ENCODE measurements at places on chromosomes 3 and 15. TPM values are rescaled to one million over a fixed set of nuclear protein-coding genes. Genes with fewer than 3 reads are reported as not detected.
A peak's percentile ranks its signal among the peaks of the same experiment; 100 is the strongest.

- H3K27me3 ChIP-seq: no peaks in the 10 kb centered on the region
- no peak overlapping the region for H3K27ac ChIP-seq
- DNase-seq: no peak
- H3K4me1 ChIP-seq: no peaks in the 10 kb centered on the region
- H3K4me3 ChIP-seq: no peak overlapping the region
- no peaks in the 10 kb centered on the region for H3K36me3 ChIP-seq
These were observed 364.9 kb downstream of the AGBL1 start for GRCh38 chr15:86444527-86444926.

- H3K4me1 ChIP-seq: no peaks in the 10 kb centered on the region
- H3K36me3 ChIP-seq: no peaks in the 10 kb centered on the region
- DNase-seq: no peak
- no peak overlapping the region for H3K27ac ChIP-seq
These were observed 27.1 kb upstream of the TPRG1 start for GRCh38 chr3:189144645-189145044.

The USP50 gene
- total RNA-seq: 0.67 TPM

- H3K36me3 ChIP-seq: no peaks in the 10 kb centered on the region
- H3K4me3 ChIP-seq: no peak overlapping the region
- H3K27me3 ChIP-seq: no peaks in the 10 kb centered on the region
- DNase-seq: no peak
These were observed 9.1 kb upstream of the DAZL start for GRCh38 chr3:16614033-16615031.

The TNNC1 gene
- total RNA-seq: 9,744 TPM

The APOD gene
- 214 TPM for total RNA-seq

- no peaks in the 10 kb centered on the region for H3K4me1 ChIP-seq
- no peaks in the 10 kb centered on the region for H3K36me3 ChIP-seq
- no peak for DNase-seq
- H3K27ac ChIP-seq: no peak overlapping the region
These were observed 123.3 kb upstream of the NANOGP8 start for GRCh38 chr15:35208353-35208752.

The KBTBD13 gene
- total RNA-seq: 11.8 TPM

The CLDN16 gene
- total RNA-seq: not detected

The DAG1 gene
- 156 TPM for total RNA-seq

- H3K27me3 ChIP-seq: no peaks in the 10 kb centered on the region
- H3K36me3 ChIP-seq: no peaks in the 10 kb centered on the region
- no peak overlapping the region for H3K27ac ChIP-seq
These were observed 113.5 kb upstream of the SATB1 start for GRCh38 chr3:18538463-18539230.

DNA sequence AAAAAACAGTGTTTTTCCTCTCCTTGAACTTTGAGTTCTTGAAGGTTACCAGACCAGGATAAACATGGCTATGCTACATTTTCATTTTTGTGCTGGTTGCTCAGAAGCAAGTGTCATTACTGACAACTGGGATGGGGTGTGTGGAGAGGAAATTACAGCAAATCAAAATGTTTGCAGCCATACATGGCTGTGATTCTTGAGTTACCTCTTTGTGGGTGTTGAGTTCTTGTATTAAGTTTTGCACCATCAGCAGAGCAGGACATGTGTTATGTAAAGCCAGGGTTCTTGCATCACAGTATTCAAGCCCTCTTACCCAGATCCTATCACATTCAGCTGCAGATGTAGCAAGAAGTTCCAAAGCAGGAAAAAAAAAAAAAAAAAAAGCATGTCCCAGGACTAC is 53.9 kb upstream of the ATOSA start:
- no peak overlapping the region for H3K27ac ChIP-seq
- peaks cover 32% of the 10 kb centered on the region for H3K4me1 ChIP-seq
- H3K36me3 ChIP-seq: no peaks in the 10 kb centered on the region
- no peak for DNase-seq
- H3K27me3 ChIP-seq: no peaks in the 10 kb centered on the region

GRCh38 chr15:61685534-61685933 is 374.7 kb downstream of the VPS13C start:
- no peaks in the 10 kb centered on the region for H3K36me3 ChIP-seq
- no peaks in the 10 kb centered on the region for H3K27me3 ChIP-seq
- no peak for DNase-seq
- no peak overlapping the region for H3K27ac ChIP-seq
- H3K4me1 ChIP-seq: no peaks in the 10 kb centered on the region

DNA sequence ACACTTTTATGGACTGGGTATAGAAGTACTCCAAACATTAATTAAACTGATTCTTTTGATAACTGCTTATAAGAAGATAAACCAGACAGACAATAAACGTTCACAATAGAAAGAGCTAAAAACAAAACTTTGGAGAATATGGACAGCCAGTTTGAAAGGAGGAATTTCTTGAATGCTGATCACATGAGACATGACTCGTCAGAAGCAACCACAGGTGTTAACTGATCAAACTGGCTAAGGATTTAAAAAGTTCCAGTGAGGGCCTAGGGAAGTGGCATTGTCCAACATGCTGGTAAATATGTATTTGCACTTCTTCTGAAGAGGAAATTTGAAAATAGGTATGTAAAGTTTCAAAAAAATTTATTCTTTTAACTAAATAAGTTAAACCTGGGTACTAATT is 29.4 kb upstream of the AP3B2 start:
- no peaks in the 10 kb centered on the region for H3K4me1 ChIP-seq
- no peaks in the 10 kb centered on the region for H3K27me3 ChIP-seq
- DNase-seq: no peak
- H3K36me3 ChIP-seq: peaks cover 8% of the 10 kb centered on the region

DNA sequence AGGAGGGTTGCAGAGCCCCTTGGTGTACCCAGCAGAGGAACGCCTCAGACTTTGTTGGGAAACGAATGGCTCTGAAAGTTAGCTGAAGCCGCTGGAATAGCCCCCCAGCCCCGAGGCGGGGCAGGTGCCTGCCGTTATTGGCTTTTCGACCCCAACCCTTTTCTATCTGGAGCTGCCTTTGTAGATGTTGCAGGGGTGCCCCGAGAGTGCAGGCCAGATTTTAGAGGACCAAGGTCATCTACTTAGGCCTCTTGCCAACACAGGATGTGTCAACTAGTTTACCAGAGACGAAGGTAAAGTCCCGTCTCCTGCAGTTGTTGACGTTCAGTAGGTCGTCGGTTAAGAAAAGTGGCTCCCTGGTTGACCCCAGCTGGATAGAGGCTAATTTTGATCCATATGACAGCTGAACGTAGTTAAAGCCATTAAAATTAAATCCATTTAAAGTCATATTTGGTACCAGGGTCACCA is 579 bp upstream of the UBE3A start:
- peak overlapping the region; percentile 100 for H3K4me3 ChIP-seq
- no peaks in the 10 kb centered on the region for H3K36me3 ChIP-seq
- DNase-seq: no peak
- peaks cover 15% of the 10 kb centered on the region for H3K4me1 ChIP-seq
- H3K27ac ChIP-seq: peak overlapping the region; percentile 98
- H3K27me3 ChIP-seq: no peaks in the 10 kb centered on the region

- H3K4me3 ChIP-seq: no peak overlapping the region
- DNase-seq: no peak
- H3K4me1 ChIP-seq: peaks cover 71% of the 10 kb centered on the region
- no peak overlapping the region for H3K27ac ChIP-seq
- H3K36me3 ChIP-seq: no peaks in the 10 kb centered on the region
These were observed 86.1 kb downstream of the LIPC start for GRCh38 chr15:58517682-58518525.

GRCh38 chr15:85374831-85375230 is 5.6 kb upstream of the AKAP13 start:
- no peak overlapping the region for H3K4me3 ChIP-seq
- no peak overlapping the region for H3K27ac ChIP-seq

GRCh38 chr3:148757238-148758215 is 59.8 kb downstream of the AGTR1 start:
- no peaks in the 10 kb centered on the region for H3K27me3 ChIP-seq
- no peak overlapping the region for H3K27ac ChIP-seq
- H3K36me3 ChIP-seq: no peaks in the 10 kb centered on the region

DNA sequence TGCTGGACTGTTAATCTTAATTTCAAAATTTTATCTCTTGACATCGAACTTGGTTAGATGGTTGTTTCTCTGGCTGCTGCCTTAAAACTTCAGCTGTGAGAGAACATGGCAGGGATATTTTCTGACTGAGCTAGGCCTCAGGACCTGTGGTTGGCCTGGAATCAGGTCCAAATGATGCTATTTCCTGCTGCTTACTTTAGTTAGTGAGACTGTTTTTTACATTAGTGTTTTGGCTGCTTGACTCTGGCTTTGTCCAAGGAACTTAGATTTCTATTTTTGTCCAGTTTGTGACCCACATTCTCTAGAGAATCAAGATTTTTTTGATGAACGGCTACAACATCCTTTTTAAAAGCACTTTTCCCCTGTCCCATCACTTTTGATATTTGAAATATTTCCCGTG is 497.9 kb upstream of the SGO1 start:
- H3K4me1 ChIP-seq: peaks cover 10% of the 10 kb centered on the region
- no peaks in the 10 kb centered on the region for H3K27me3 ChIP-seq
- no peaks in the 10 kb centered on the region for H3K36me3 ChIP-seq
- peak; percentile 61 for DNase-seq

The RHOV gene
- total RNA-seq: not detected

The SST gene
- not detected for total RNA-seq

- H3K27me3 ChIP-seq: no peaks in the 10 kb centered on the region
- no peak for DNase-seq
- H3K4me3 ChIP-seq: no peak overlapping the region
- no peaks in the 10 kb centered on the region for H3K4me1 ChIP-seq
These were observed 30.9 kb upstream of the ZNF148 start for GRCh38 chr3:125406070-125406469.

DNA sequence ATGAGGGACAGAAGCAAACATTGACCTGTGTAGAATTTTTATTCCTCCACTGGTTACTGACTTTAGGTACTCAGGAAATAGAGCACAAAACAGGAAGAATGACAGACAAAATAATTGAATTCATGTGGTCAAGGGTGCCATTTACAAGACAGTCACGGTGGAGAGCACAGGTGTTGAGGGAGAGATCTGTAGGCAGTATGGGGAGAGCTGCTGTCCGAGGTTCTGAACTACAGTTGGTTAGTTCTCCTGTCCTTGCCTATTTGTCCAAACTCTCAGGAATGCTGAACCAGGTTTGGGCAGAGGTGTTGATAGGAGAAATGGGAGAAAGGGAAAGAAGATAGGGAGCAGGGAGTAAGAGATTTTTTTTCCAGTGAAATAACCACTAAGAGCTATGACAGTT is 178.5 kb upstream of the ZBTB20 start:
- no peak overlapping the region for H3K27ac ChIP-seq
- H3K4me1 ChIP-seq: no peaks in the 10 kb centered on the region
- DNase-seq: no peak
- H3K27me3 ChIP-seq: no peaks in the 10 kb centered on the region
- no peaks in the 10 kb centered on the region for H3K36me3 ChIP-seq

The LNP1 gene
- 5.3 TPM for total RNA-seq

The ZBED2 gene
- 0.93 TPM for total RNA-seq

The TNFAIP8L3 gene
- total RNA-seq: 1.3 TPM

DNA sequence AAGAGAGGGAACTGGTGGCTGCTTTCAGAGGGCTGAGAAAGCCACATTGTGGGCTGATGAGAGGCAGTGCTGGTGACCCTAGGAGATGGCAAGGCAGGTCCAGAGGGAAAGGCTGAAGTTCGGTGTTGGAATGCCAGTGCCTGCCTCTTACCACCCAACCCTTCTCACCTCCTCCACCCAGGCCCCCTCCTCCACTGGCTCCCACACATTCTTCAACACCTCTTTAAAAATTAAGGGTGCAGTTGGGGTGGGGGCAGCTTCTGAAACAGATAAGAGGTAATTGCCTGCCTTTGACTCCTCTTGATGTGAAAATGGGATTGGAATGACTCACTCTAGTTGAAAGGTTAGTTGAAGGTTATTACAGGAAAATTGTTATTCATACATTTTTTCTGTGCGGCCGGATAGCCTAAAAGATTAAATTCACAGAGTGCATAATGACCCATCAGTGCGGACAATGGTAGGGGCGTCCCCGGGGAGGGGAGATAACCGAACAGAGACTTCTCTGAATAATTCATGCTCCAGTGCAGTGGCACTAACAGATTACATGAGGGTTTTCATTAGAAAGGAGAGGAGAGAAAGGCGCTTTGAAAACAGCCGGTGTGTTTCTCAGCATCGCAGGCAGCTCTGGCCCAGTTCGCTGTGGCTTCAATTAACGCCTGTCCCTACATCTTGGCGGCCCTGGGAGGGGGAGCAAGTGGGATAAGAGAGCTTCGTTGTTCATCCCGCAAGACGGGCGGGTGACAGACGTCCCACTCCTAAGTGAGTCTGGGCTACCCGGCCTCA is 212.4 kb downstream of the TLE3 start:
- H3K27me3 ChIP-seq: no peaks in the 10 kb centered on the region
- H3K4me1 ChIP-seq: no peaks in the 10 kb centered on the region
- no peak overlapping the region for H3K27ac ChIP-seq
- no peak for DNase-seq

The SCN11A gene
- 0.09 TPM for total RNA-seq

DNA sequence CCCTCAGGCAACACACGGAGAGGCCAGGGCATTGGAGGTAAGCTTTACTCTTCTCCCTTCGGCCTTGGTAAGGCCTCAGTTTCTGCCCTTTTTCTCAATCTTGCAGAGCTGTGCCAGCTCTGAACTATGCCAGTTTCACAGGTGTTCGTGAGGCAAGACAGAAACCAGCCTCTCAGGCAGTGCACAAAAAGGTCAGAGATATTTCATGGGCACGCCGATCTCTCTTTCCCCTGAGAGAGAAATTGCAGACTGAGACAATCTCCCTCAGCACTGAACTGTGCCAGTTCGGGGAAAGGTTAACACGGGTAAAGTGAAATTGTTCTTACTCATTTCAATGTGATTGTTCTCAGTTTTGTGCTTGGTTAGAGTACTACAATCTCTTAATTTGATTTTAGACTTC is 88.5 kb downstream of the GMNC start:
- peaks cover 13% of the 10 kb centered on the region for H3K4me1 ChIP-seq
- peak overlapping the region; percentile 55 for H3K27ac ChIP-seq
- no peaks in the 10 kb centered on the region for H3K27me3 ChIP-seq
- H3K36me3 ChIP-seq: no peaks in the 10 kb centered on the region
- peak; percentile 49 for DNase-seq

GRCh38 chr3:14047027-14047426 is 77.6 kb downstream of the CHCHD4 start:
- H3K27ac ChIP-seq: peak overlapping the region; percentile 47
- no peaks in the 10 kb centered on the region for H3K4me1 ChIP-seq
- peak overlapping the region; percentile 43 for H3K4me3 ChIP-seq
- peaks cover 6% of the 10 kb centered on the region for H3K27me3 ChIP-seq

- H3K27ac ChIP-seq: no peak overlapping the region
- DNase-seq: no peak
- no peak overlapping the region for H3K4me3 ChIP-seq
- H3K4me1 ChIP-seq: no peaks in the 10 kb centered on the region
- no peaks in the 10 kb centered on the region for H3K36me3 ChIP-seq
- H3K27me3 ChIP-seq: no peaks in the 10 kb centered on the region
These were observed 224.8 kb upstream of the DCBLD2 start for GRCh38 chr3:99126316-99126715.

GRCh38 chr15:61182946-61183345 is 46.2 kb downstream of the RORA start:
- H3K27me3 ChIP-seq: peaks cover 7% of the 10 kb centered on the region
- DNase-seq: no peak
- no peaks in the 10 kb centered on the region for H3K36me3 ChIP-seq
- H3K4me1 ChIP-seq: peaks cover 8% of the 10 kb centered on the region
